Cortex of kidney (tissue), 1 donor: ENCODE measurements at places on chromosomes 16 and 17.

- no peak for DNase-seq
Measured at GRCh38 chr16:31149894-31150890, at the start of gene PRSS36. Gene PRSS36, minus strand, starts transcription at chr16:31150066. Its CDS starts 31 bp downstream, at chr16:31150035.

DNA sequence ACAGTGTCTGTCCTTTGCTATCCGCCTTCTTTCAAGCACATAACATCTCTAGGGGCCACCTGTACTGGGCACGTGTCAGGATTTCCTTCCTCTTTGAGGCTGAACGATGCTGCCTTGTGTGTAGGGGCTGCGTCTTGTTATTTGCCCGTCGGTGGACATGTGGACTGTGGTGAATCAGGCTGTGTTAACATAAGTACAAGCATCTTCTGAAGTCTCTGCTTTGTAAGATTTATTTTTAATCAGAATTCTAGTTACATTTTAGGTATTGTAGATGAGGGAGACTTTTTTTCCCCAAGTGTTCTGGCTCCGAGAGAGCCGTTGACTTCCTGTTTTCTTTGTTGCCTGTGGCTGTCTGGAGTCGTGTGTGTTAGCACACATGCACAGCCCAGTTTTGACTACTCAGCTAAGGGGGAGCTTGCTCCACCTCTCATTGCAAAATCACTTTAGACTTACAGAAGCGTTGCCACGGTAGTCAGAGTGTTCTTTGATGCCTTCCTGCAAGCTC is 26.1 kb downstream of the SPG7 start:
- no peak for DNase-seq

- no peak for DNase-seq
Measured at GRCh38 chr16:89880477-89881367, 7.3 kb downstream of the TCF25 start.

DNA sequence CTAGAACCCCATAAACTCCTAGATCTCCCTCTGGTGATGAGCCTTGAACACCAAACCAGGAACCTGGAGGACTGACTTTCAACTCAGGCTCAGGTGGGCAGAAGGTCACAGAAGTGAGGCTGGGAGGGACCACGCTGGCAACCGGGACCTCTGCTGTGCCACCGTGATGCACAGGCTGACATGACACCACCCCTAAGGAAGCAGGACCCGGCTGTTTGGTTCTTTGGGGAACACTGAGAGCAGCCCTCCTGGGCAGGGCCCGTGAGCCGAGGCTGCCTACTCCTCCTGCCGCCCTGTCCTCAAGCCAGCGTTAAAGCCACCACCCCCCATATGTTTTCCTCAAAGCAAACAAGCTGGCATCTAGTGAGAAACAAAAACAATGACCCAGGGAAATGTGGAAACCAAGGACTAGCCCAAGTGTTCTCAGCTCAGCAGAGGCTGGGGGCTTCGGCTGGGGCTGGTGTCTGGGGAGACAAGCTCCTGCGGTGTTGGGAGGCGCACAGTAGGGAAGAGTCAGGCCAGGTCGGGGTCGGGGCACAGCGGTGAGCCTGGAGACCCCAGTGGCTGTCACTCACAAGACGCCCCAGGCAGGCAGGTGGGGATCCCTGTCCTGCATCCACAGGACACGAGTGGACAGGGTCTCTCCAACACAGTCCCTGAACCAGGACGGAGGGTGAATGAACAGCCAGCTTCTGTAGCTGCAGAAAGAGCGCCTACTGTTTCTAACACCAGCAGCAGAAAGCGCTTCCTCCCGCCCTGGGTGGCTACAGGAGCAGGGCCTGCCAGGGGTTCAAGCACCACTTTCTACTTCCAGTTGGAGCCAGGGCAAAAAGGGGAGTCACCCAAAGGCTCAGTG is 1.7 kb downstream of the SMIM5 start:
- no peak for DNase-seq

GRCh38 chr16:25626172-25626571 is 65.6 kb upstream of the HS3ST4 start:
- DNase-seq: no peak

DNA sequence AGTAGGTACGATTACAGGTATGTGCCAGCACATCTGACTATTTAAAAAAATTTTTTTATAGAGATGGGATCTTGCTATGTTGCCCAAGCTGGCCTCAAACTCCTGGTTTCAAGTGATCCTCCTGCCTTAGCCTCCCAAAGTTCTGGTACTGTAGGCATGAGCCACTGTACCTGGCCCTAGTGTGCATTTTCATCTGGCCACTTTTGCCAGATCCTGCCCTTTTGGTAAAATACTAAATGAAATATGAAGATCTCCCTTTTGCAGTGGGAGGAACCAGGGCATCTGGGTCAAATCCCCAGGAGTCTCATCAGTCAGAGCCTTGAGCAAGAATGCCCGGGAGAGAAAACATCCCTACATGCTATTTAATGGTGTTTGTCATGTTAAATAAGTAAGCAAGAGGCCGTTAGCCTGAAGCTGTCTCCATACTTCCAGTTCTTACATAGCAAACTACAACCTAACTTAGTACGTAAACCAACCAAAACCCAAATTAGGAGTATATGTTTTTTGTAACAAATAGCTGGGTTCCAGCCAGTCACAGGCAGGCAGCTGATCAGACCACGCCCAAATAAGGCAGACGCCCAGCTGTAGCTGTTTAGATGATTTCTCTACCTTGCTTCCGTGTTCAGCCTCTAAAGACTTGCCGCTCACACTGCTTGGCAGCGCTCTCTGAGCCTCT is 46.5 kb upstream of the CLEC18A start:
- DNase-seq: no peak

DNA sequence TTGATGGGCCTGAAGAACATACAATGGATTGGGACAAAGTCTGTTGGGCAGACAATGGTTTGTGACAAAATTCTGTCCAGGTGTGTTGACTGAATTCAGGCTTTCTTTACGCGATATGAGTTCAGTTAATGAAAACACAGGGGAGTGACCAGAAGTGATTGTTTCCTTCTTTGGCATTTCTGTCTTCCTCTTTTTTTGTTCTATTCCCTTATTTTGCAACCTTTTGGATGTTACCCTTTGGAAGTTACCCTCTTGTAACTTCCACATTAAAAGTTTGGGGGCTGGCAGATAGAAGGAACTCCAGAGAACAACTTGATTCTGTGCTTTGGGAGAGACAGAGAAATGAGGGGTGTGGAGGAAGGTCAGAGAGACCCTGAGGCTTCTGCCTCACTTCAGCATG is 126.7 kb downstream of the PITPNC1 start:
- DNase-seq: no peak

DNA sequence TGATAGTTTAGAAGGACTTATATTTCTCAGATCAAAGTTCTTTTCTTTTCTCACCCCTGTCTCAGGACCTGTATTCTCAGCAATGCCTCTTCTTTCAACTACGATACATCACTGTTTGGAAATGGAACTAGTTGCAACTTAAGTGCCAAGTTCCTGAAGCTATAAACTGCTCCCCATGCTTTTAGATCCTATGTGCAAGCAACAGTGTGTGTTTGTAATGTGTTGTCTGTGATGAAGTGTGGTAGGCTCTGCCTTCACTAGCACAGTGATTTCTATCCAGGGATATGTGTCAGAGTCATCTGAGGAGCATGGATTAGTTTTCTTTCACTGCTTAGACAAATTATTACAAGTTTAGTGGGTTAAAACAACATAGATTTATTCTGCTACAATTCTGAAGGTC is 18.4 kb downstream of the ZP2 start:
- no peak for DNase-seq

DNA sequence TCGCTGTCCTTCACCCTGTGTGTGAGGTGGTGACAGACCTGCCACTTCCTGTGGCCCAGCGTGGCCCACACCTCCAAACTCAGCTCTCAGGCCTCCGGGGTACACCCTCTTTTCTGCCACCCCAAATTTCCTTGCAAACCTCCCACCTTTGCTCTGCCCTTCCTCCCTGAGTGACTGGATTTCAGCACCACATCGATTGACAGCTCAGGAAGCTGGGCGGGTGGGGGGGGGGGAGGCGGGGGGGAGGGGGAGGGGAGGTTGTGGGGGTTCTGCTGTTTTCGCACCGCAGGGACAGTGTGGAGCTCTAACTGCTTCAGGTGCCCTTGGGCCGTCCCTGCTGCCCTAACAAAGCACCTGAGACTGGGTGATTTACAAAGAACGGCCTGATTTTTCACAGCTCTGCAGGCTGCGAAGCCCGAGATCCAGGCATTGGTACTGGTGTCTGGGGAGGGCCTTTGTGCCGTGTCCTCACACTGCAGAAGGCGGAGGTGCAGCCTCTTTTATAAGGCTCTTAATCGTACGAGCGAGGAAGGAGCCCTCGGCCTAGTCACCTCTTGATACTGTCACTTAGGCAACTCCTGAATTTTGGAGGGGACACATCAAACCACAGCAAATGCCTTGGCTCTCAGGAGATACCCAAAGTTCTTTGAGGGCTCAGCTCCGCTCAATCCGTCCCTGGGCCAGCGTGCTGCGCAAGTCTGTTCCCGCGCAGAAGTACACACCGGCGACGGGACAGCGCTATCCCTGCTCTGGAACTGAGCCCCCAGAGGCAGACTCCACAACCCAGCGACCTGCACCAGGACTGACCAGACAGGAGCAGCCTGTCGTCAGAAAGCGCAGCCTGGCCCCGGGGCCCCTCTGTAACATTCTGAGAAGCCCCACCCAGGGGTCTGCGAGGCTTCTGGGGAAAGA is 3.6 kb downstream of the NDUFAF8 start:
- no peak for DNase-seq

DNA sequence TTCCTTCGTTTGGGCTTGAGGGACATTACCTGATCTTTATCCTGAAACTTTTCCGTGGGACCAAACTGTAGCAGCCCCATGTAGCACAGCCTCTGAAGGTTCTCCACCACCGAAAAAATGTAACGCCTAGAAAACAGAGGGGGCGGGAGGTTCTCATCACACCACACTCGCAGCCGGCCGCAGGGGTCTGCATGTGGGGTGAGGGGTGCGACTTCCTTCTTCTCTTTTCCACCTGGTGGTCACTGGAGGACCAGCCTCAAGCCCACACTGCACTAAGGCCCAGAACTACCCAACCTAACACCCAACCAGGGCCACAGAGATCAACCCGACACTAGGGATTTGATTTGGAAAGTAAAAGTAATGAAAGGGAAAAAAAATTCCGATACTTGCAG is 57.1 kb downstream of the GTF3C1 start:
- no peak for DNase-seq

DNA sequence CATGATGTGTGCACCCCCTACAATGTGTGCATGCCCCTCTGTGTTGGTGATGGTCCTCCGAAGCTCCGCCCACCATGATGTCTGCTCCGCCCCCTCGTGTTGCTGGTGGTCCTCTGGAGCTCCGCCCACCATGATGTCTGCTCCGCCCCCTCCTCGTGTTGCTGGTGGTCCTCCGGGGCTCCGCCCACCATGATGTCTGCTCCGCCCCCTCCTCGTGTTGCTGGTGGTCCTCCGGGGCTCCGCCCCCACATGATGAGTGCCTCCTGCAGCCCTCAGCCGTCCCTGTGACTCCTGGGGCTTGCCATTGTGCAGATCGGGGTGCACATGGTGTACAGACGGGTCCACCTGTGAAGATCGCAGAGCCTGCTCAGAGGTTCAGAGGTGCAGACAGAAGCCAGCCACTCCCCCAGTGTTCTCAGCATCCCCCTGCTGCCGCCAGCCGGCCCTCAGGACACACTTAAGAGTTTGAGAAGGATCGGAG is 129.1 kb upstream of the CHMP6 start:
- DNase-seq: no peak

- no peak for DNase-seq
Measured at GRCh38 chr16:82368041-82368440, 198.0 kb upstream of the MPHOSPH6 start.

DNA sequence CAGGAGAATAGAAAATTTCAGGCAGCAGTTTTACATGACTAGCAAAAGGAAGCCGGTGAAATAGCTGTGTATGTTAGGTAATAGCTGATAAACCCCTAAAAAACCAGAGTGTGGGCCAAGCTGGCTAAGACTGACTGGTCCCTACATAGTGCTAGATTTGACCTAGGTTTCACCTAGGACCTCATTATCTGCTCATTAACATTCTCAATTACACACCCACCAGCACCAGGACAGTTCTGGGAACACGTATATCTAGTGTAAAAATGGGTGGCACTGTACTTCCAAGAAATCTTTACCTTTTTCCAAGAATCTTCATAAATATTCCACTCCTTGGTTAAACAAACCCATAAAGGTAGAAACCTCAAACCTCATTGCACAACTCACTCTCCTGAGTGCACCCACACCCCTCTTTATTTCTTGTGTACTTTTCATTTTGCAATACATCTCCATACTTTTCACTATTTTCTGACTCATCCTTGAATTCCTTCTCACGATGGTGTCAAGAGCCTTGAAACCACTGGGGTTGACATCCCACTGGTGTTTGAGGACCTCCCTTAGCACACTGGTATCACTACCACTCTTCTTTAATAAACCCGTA is 262.7 kb upstream of the KCNJ16 start:
- DNase-seq: no peak

- no peak for DNase-seq
Measured at GRCh38 chr16:55470533-55471371, 8.2 kb upstream of the MMP2 start.

DNA sequence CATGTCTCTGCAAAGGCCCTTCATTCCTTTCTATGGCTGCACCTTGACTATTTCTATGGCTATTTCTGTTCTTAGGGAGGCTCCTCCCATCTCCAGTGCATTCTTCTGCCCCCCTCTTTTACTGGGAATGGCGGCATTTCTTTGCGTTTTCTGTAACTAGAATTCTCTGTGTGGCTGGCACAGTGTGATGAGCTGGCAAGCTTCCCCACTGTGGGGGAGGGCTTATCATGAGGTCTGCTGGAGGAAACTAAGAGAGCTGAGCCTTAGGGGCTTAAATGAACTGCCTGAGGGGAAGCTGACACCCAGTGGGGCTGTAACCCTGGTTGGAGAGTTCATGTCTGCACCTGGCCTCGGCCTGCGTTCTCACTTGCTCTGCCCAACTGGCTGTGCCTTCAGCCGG is 1.5 kb upstream of the CARD14 start:
- DNase-seq: no peak
